ENCODE measurements at places on chromosomes 4 and X.

GRCh38 chrX:27918799-27919198 lies 62.5 kb downstream of the DCAF8L1 start:
- no peak for DNase-seq

DNA sequence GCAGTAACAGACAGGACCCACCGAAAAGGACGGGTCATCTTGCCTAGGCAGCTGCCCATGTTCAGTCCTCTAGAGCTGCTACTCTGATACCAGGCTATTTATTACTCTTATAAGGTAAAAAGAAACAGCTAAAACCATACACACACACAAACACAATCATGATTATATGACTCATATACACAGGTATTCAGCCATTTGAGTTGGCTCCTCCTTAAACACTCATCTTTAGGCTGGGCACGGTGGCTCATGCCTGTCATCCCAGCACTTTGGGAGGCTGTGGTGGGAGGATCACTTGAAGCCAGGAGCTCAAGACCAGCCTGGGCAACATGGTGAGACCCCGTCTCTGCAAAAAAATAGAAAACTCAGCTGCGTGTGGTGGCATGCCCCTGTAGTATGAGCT lies 76.6 kb downstream of the F11 start:
- DNase-seq: no peak

- DNase-seq: no peak
Observed at GRCh38 chr4:102438396-102439235, 62.5 kb upstream of the NFKB1 start.

DNA sequence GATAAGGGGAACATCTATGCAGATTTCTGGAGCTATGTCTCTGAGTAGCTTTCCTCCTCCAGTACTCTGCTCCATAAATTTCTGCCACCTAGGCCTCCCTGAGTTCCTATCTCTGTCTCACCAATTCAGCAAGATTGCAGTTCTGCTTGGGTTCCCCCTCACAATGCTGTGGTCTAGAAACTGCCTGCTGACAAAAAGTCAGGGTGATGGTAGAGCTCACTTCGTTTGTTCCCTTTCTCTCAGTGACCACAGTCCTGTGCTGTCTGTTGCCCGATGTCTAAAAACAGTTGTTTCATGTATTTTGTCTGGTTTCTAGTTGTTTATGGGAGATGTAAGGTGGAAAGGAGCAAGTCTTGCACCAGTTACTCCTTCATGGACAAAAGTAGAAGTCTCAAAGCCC lies 41.1 kb downstream of the AMMECR1 start:
- DNase-seq: no peak

DNA sequence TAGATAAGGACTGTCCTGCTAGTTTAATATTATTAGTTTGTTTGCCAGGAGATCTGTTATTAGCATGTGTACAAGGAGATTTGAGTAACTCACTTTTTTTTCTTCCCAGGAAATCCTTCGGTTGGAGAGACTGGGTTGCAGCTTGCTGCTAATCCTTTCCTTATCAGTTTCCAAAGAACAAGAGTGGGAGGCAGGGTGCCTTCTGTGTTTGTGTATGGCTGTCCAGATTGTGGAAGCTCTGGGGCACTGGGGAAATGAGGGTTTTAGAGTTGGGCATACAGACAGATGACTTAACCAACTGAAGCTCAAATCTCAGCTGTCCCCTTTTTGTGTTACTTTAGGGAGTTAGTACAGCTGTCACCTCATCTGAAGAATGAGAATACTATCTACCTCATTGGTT lies 12.6 kb upstream of the SUPT20HL1 start:
- DNase-seq: no peak

DNA sequence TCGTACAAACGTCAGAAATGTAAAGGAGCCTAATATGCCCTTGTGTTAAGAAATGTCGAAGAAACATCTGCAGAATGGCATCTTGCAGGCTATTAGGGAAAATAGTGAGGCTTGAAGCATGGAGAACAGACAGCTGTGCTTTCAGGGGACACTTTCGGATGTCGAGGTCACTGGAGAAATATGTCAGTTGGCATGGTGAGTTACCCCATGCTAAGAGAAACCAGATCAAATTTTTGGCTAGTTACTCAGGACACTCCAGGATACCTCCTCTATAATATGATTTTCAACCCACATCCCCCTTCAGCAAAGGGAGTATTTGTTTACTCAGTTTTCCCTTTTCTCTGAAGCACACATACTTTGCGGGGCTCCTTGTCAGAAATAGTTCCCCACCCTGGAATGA lies 171.4 kb downstream of the GPC3 start:
- no peak for DNase-seq

GRCh38 chr4:123072060-123072459 lies 149.7 kb upstream of the NUDT6 start:
- DNase-seq: no peak

GRCh38 chrX:10073671-10074070 lies 83.1 kb upstream of the CLCN4 start:
- no peak for DNase-seq

DNA sequence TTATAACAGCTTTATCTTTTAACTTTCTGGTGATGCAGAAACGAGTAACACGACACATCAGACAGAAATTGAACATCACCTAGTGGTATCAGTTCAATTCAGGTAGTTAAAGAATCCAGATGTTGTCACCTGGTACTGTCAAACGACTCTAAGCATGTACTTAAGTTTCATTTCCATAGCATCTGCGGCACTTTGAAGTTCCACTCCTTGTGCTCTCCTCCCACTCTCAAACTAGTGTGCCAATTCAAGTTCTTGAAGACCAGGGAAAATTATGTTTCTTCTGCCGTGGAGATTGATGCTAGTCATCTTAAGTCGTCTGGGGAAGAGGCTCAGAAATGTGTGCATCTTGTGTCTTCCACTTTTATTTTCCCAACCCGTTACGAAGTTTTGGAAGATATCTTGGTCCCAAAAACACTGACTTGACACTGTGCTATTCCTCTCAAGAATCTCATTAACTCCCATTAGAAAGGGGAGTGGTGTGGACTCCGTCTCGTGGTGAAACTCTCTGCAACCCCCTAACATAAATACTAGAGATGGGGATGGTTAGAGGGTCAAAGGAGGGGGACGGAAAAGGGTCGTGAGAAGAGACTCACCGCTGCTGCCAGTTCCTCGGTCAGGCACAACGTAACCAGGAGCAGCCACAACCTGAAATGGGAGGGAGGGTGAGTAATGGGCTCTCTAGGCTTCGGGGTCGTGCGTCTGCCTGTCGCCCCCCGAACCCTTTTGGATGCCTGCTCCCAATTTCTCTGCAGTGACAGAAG lies 693 bp downstream of the COL4A6 start:
- DNase-seq: no peak

GRCh38 chr4:188297873-188298272 lies 158.6 kb downstream of the TRIML1 start:
- no peak for DNase-seq

- DNase-seq: no peak
Observed at GRCh38 chrX:20063716-20064351, 52.9 kb downstream of the MAP7D2 start.

DNA sequence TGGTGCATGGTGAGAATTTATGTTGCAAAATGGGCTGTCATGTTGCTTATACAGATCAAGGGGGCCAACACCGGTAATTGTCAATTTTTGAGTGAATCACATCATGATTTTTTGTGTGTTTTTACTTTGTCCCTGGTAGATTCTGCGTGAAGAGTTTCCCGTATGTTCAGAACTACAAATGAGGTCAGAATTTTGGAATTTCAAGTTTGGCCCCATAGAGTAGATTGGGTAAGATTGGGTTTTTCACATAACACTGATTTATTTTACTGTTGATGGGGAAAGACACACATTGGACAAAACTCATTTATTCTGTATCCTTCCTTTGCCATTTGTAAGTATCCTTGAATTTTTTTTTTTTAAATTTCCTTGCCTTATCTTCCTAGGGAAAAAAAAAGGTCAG lies 158.5 kb upstream of the MXRA5 start:
- no peak for DNase-seq

GRCh38 chr4:100778431-100778830 lies 260.6 kb upstream of the EMCN start:
- DNase-seq: no peak

DNA sequence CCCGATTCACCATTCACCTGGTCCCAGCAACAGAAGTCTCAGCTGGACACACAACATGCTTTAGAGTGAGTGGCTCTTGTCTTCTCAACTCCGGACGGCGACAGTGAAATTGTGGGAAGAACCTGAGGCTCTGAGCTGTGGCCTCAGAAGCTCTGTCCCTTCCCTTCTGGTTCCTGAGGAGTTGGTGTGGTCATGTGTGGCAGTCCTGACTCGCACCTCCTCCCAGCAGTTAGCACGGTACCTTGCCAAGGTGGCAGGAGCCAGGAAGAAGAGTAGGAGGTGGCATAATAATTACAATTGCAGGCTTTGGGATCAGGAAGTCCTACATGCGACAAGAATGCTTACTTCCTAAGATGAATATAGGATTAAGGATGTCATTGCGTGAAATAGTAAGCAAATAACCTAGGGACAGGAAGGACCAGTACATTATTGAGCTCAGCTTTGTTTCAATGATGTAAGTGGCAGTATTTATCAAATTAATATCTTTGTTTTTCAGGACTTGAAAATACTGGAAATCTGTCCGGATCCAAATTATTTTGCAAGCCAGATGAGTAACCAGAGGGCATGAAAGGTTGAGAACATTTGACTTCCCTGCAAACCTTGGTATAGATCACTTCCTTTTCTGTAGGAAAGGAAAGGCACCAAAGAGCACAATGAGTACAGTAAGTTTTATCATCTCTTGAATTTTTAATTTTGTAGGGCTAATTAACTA lies 21.1 kb downstream of the RNF4 start:
- DNase-seq: no peak

- no peak for DNase-seq
Observed at GRCh38 chrX:150047818-150048217, 109.5 kb upstream of the EOLA2 start.

GRCh38 chr4:64340218-64341110 lies 68.8 kb downstream of the TECRL start:
- DNase-seq: no peak

- DNase-seq: peak; percentile 29
Observed at GRCh38 chrX:53186351-53186750, 38.7 kb downstream of the KDM5C start.

GRCh38 chrX:117840645-117841044 lies 276.0 kb downstream of the KLHL13 start:
- DNase-seq: no peak

GRCh38 chrX:39773150-39773549 lies 324.6 kb downstream of the BCOR start:
- DNase-seq: no peak

- no peak for DNase-seq
Observed at GRCh38 chrX:136170139-136170800, 22.9 kb downstream of the FHL1 start.

- DNase-seq: no peak
Observed at GRCh38 chrX:6071731-6072130, 156.9 kb downstream of the NLGN4X start.

DNA sequence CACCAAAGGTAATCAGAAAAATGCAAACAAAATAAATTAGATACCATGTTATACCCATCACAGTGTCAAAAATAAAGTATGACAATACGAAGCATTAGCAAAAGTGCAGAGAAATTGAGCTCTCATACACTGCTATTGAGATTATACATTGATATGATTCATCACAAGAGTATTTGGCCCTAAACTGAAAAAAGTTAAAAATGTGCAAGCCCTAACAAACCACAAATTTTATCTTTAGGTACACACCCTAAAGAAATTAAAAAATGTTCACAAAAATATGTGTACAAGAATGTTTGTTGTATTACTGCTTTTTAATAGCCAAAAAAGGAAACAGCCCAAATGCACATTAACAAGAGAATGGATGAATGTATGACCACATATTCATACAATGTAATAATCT lies 137.9 kb upstream of the MAGEA10 start:
- no peak for DNase-seq

- no peak for DNase-seq
Observed at GRCh38 chr4:85420831-85421230, 54.1 kb upstream of the ARHGAP24 start.

DNA sequence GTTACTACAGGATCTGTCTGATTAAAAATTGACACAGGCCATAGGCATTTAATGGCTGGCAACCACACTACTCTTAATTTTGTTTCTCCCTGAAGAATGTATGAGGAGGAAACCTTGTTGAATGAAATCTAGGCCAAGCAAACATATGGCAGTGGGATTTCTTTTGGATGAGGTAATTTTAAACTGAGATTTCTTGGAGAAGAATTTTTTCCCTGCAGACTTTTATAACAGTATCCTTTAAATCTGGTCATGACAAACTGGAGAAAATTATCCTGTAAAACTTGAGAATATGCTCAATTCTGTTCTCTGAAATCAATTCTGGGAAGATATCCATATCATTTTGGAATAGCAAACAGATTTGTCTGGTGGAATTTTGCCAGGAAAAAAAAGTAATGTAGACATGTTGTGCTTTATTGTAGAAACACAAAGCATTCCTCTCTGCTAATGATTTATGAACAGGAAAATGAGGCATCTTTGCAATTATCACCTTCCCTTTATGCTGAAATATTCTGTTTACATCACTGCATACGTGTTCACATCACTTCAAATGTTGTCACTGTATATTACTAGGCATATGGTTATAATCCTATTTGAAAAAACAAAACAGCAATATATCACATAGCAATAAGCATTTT lies 108.3 kb upstream of the ARSJ start:
- no peak for DNase-seq

GRCh38 chr4:146814750-146815149 lies 130.9 kb downstream of the TTC29 start:
- no peak for DNase-seq

- no peak for DNase-seq
Observed at GRCh38 chrX:57453901-57454300, 137.9 kb upstream of the ZXDB start.

DNA sequence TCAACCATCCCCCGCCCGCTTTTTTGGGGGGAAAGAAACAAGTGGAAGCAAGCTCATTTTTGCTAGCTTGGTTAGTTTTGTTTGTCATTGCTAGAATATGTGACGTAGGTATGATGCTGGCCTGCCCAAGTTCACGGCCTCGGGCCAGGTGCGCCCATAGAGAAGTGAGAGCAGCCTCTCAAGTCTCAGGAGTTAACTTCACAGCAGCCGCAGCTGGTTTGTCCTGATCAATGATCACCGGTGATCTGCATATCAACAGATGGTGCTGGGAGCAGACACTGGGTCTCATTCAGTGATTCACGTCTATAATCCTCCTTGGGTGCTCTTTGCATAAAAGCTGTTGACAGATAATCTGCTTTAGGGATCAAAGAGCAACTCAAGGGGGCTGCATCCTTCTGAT lies 50.1 kb downstream of the ENPP6 start:
- no peak for DNase-seq

- no peak for DNase-seq
Observed at GRCh38 chr4:180058691-180059215, 2184.4 kb upstream of the TENM3 start.

GRCh38 chr4:107800706-107801105 lies 24.0 kb upstream of the SGMS2 start:
- DNase-seq: no peak

- peak; percentile 76 for DNase-seq
Observed at GRCh38 chr4:75672461-75673026, 667 bp downstream of the G3BP2 start.

DNA sequence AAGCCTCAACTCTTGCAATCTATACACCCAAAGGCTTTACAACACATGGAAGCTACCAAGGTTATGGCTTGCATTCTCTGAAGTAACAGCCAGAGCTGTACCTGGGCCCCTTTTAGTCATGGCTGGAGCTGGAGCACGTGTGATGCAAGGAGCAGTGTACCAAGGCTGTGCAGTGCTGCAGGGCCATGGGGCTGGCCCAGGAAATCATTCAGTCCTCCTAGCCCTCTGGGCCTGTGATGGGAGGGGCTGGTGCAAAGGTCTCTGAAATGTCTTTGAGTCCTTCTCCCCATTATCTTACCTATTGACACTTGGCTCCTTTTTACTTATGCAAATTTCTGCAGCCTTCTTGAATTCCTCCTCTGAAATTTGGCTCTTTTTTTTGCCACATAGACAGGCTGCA lies 500.1 kb upstream of the FAM47C start:
- DNase-seq: no peak
